Stimulated activated CD4-positive, alpha-beta T cell treated with anti-CD3 and anti-CD28 coated beads, Interleukin-2, amount 100 ng/mL, for 48 hours (primary cell): ENCODE measurements at places on chromosomes 3 and 15.

DNA sequence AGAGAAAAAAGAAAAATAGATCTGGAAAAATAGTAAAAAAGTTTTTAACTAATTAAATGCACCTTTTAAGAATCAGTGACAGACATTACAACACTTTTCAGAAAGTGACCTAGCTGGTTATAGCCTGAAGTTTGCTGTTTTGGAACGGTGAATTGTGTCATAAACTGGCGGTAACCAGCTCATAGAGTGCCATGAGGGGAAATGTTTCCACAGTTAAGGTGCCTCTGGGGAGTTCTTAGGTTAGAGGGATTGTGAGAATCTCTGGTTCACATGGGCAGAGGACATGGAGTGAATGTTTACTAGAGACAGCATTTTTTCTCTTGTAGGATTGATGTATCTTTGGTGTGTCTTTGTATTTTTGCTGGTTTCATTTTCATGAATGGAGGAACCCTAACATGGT is 2.8 kb downstream of the TBC1D23 start:
- no peak for DNase-seq

DNA sequence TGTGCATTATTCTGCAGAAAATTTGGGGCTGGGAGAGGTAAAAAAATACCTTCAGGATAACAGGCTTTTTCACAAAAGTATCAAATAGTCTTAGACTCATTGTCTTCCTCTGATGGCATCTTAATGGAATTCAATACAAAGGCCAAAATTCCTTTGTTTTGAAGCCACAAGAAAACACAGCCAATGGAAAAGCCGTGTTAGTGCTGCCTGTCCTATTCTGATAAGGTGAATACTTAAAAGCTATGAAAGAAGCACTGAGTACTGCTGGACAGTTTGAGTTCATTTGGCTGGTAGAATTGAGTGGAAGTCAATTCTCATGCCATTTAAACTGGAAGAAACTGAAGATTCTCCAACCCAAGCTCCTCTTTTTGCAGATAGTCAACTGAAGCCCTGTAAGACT is 395.3 kb upstream of the TPRG1 start:
- no peak for DNase-seq

DNA sequence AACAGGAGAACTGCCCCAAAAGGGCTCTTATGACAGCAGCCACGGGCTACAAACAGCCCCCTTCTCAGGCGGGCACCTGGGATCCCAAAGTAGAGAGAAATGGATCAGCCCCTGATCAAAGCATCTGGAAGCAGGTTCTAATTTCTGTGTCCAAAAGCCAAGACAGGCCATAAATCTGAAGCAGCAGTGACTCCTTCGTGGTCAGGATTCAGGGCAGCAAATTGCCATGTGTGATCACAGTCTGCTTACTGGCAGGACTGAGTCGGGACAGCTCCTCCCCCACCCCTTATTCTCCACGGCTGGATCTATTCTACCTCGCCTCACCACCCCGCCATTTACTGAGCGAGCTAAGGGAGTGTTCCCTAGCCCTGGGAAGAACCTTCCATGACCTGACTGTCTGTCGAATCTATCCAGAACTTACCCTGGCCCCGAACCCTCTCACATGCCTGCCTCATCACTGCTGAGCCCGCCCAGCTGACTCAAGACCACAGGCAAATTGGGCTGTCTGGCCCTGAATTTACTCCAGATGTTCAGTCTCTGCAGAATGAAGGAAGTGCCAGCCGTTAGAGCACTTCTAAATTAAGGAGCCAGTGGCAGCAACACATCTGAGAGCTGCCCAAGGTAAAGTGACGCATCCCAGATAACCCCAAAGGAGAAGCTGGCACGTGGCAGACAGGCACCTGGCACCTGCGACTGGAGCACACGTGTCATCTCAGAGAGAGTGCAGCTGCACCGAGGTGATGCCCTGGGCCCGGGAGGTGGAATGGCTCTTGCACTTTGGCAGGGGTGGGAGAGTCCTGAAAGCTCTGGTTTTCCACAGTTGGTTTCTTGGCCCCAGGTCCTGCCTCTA is 1.3 kb downstream of the LRRC15 start:
- DNase-seq, result no peak

DNA sequence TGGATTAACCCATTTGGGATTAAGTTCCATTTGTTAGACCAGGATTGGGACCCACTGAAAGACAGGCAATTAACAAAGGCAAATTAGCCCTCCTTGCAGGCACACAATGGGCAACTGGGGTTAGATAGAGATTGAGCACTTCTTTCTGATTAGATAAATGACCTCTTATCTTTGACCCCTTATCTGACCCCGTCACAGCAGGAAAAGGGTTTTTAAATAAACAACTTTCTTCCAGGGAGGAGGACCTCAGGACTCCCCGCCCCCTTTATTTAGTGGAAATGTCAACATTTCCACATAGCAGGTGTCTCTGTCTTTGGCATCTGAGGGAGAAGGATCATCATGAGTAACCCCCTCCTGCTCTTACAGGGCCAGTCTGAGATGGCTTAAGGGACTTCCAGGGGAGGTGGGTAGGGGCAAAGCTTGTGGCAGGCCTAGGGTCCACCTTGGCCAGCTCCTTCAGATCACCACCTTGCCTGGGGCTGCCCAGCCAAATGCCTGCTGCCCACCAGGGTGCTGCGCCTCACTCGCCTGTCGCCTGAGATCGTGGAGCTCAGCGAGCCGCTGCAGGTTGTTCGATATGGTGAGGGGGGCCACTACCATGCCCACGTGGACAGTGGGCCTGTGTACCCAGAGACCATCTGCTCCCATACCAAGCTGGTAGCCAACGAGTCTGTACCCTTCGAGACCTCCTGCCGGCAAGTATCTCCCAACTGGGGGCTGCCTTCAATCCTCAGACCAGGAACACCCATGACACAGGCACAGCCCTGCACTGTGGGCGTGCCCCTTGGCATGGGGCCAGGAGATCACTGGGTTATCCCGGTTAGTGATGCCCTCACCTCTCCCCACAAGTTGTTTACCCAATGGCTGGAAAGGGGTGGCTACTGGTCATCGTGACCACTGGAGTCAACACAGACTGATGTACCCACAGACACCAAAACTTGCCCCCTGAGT is 2.6 kb upstream of the WDR6 start:
- DNase-seq, result no peak

- no peak for DNase-seq
Measured at GRCh38 chr3:12980596-12981290, 92.5 kb downstream of the IQSEC1 start.

DNA sequence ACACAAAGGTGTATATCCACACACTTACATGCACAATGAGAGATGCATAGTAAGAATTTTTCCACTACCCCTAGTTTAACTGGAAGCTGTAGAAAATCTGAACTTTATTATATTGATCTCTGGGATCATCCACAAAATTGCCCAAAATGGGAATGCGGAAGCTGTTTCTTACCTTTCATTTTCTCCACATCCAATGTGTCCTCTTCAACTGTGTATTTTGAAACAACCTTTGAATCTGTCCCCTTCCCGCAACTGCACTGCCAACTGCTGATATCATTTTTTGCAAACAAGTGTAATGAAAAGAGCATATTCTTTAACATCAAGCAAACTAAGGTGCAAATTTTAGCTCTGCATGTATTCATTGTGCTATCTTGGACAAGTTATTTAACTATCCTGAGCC is 427.6 kb upstream of the TPRG1 start:
- no peak for DNase-seq

DNA sequence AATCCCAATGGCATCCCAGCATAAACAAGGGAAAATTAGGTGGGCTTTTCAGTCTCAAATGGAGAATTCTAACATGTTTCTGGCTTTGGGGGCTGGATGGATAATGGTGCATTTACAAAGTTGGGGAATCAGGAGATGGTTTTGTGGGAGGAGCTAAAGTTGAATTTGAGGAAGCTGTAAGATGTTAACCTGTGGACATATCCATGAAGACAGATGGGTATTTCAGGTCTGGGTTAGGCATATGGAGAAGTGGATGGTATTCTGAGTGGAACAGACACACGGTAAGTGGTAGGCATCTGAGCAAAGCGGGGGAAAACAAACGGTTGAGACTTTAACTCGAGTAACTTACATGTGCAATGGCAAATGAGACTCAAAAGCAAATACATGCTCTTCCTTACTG is 1.7 kb upstream of the LMLN start:
- DNase-seq, result no peak
